ENCODE measurements at places on chromosomes 6 and 20.

DNA sequence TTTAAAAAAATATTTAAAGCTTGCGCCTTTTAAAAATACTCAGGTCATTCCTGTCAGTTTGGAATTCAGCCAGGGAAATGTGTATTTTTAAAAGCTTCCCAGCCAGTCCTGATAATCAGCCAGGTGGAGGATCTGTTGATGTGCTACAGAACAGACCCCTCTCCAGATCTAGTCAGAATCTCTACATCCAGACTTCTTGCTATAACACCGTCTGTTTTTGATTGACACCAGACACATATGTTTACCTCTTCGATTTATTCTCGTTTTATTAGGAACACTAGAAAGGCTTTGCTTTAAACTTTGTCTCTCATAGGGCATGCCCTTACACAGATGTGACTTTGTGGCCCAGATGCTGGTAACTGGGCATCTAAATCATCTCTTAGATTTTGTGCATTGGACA, 11.7 kb downstream of the PARD6B start:
- DNase-seq = no peak

GRCh38 chr6:56688521-56688920, 45.8 kb upstream of the DST start:
- no peak for DNase-seq

- no peak for DNase-seq
These were observed 17.3 kb upstream of the CCDC167 start for GRCh38 chr6:37516920-37517405.

DNA sequence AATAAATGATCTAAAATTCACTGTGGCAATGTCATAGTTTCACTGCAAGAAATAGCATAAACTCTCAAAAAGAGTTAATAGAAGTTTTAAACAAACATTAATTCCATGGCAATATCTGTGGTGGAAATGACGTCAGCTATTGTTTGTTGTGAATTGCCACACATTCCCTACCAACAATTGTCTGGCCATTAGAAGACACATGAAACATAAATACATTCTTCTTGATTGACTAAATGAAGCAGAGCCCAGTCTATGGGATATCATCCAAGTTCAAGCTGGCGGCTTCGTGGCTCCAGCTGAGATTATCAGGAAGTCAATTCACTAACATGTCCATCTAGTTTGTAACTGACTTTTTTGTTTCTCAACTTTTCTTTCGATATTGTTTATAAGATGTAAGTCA, 369.0 kb downstream of the ARHGAP18 start:
- DNase-seq = no peak

- DNase-seq = no peak
These were observed 30.6 kb upstream of the SEC63 start for GRCh38 chr6:107988570-107988969.

DNA sequence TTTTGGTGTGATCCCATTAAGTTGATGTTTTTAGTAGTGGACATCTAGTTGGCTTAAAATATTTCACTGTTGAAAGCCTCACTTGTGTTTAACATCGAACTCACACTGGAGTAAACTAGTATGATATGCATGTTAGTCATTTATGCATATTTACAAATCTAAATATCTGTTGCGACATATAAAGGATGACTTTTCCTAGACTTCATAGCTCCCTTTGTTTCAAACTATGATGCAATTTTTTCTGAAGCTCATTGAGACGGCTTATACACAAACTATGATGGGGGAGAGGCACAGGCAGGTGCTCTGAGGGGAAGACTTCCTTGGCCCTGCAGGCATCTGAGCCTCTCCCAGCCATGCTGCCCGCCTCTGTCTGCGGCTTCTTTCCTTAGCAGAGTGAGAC, 11.8 kb upstream of the FOXC1 start:
- DNase-seq = no peak
